Caco-2 (cell line): ENCODE measurements at places on chromosomes 7 and 10. TPM values are rescaled to one million over a fixed set of nuclear protein-coding genes. Genes with fewer than 3 reads are reported as not detected.

The PHKG1 gene
- total RNA-seq = 1.1 and 1.6 TPM in 2 replicates

The PITX3 gene
- not detected in 2 replicates for total RNA-seq

The OPN4 gene
- not detected in 2 replicates for total RNA-seq

DNA sequence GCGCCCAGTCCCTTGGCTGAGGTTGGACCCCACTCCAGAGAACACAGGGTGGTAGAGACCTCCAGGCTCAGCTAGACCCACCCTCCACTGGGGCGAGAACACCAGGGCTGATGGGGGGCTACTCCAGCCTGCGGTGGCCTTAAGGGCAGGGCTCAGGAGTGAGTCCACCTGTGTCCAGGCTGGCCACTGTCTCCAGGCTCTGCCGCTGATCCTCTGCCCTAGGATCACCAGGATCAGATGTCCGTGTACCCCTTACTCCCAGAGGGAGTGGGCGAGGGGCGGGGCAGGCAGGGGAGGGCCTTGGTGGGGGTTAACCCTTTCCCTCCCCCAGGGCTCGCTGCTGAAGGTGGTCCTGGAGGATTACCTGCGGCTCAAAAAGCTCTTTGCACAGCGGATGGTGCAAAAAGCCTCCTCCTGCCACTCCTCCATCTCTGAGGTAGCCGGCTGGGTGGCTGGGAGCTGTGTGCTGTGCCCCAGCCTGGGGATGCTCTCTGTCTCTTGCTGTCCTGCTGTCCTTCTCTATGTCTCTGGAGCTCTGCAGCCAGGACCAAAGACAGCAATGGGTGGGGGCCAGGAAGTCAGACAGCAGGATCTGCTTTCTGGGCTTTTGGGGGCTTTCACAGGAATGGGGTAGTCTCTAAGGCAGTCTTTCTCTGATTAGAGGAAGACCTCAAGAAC lies 38.0 kb downstream of the PSAP start:
- H3K4me3 ChIP-seq = no peak overlapping the region
- no peak overlapping the region for H3K27ac ChIP-seq
- DNase-seq = no peak
- H3K36me3 ChIP-seq = peaks cover 10% of the 10 kb centered on the region; the same call in 1 of the 2 replicates

GRCh38 chr10:127935071-127935561 lies 28.2 kb downstream of the PTPRE start:
- no peaks in the 10 kb centered on the region for H3K36me3 ChIP-seq
- H3K27ac ChIP-seq = no peak overlapping the region
- no peaks in the 10 kb centered on the region for H3K4me1 ChIP-seq
- no peak overlapping the region for H3K4me3 ChIP-seq

DNA sequence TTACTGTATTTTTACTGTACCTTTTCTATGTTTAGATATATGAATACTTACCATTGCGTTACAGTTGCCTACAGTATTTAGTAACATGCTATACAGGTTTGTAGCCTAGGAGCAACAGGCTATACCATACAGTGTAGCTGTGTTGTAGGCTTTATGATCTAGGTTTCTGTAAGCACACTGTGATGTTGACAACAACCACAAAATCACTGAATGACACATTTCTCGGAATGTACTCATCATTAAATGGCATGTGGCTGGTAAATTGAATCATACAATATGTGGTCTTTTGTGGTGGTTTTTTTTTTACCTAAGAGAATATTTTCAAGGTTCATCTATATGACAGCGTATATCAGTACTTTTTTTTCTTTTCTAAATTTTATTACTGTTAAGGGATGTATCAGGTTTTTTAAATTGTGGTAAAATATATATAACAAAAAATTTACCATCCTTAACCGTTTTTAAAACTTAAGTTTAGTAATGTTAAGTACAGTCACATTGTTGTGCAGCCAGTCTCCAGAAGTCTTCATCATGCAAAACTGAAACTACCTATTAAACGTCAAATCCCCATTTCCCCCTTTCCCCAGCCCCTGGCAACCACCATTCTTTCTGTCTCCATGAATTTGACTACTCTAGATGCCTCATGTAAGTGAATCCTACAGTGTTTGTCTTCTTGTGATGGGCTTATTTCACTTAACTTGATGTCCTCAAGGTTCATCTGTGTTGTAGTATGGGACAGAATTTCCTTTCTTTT lies 21.5 kb downstream of the BTAF1 start:
- H3K27me3 ChIP-seq = no peaks in the 10 kb centered on the region
- no peaks in the 10 kb centered on the region for H3K4me1 ChIP-seq
- no peaks in the 10 kb centered on the region for H3K36me3 ChIP-seq
- H3K4me3 ChIP-seq = no peak overlapping the region
- no peak overlapping the region for H3K27ac ChIP-seq
- no peak for DNase-seq

DNA sequence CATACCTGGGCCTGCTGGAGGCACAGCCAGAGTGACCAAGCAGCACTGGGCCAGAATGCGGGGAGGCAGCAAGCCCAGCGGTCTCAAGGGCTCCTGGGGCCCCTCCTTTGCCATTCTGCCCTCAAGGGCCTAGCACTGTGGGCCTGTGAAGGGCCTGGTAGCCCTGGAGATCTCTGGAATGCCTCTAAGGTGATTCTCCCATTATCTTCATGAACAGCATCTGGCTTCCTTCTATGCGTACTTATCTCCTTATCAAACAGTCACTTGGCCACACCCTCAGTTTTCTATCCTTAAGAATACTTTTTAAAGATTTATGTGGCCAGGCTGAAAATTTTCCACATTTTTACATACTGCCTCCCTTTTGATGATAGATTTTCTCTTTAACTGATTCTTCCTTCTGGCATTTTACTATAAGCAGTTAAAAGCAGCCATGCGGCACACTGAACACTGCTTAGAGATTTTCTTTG lies 67.5 kb upstream of the CCNY start:
- H3K4me1 ChIP-seq = peaks cover 21% of the 10 kb centered on the region
- DNase-seq = peak; percentile 20
- H3K27me3 ChIP-seq = no peaks in the 10 kb centered on the region
- H3K4me3 ChIP-seq = no peak overlapping the region

GRCh38 chr10:65518379-65518778 lies 1407.5 kb upstream of the LRRTM3 start:
- DNase-seq = no peak
- H3K36me3 ChIP-seq = no peaks in the 10 kb centered on the region
- peak overlapping the region; percentile 54 for H3K27ac ChIP-seq
- H3K4me1 ChIP-seq = peaks cover 16% of the 10 kb centered on the region
- H3K4me3 ChIP-seq = no peak overlapping the region
- H3K27me3 ChIP-seq = no peaks in the 10 kb centered on the region
